ENCODE measurements at places on chromosomes 5 and 9. TPM values are rescaled to one million over a fixed set of nuclear protein-coding genes. Genes with fewer than 3 reads are reported as not detected.

The DRD1 gene
- total RNA-seq: not detected

- no peak for DNase-seq
Observed at GRCh38 chr9:104256031-104256695, 162.1 kb downstream of the SMC2 start.

- no peak for DNase-seq
Observed at GRCh38 chr5:140214831-140215230, 39.8 kb downstream of the CYSTM1 start.

DNA sequence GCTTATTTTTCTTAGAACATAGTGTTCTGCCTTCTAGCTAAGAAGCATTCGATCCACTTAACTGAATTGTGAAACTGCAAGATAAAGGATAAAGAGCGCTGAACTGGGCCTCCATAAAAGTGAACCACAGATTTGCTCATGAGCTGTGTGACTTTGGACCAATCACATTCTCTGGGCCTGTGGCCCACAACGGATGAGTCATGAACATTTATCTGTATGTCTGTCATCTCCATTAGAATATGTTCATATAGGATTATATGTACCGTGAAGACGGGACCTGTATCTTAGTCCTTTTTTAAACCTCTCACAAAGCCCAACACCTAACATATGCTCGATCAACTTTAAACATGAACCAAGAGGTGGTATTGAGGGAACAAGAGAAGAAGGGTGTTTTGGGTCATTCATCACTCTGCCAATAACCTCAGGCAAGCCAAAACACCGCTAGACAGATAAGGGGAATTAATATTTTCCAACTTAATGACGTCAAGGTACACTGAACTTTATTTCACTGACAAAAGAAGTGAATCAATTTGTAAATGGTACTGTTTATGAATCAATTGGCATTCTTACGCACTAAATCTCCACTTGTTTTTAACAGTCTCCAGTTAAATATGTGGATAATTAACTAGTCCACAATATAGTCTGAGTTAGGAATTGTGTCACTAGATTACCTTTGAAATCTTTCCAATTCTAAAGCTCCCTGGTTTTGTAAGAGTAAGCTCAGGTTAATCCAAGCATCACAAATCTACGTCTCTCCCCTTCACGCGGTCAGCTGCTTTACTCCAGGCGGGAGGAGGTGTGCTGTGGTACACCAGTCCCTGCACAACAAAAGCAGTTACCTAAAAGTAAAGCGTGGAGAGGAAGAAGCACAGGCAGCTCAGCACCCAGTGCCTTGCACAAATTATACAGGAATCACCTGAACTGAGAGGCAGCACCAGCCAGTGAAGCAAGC is 1.6 kb downstream of the TMEM245 start:
- DNase-seq: no peak

GRCh38 chr9:13445103-13445500 is 165.6 kb upstream of the MPDZ start:
- no peak for DNase-seq

DNA sequence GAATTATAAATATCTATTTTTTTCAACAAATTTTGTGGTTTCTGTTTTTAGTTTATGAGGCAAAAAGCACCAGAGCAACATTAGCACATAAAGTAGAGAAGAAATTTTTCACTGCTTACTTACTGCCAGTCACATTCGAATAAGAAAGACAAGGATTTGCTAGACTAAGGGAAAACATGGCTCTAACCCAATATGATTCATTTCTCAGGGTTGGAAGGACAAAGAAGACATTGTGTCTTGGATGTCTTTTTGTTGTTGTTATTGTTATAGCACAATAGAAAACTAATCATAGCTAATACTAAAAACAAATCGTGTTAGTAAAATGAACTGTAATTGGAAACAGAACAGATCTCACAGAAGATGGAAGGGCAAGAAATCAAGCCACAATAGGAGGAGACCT is 90.9 kb upstream of the SLCO6A1 start:
- no peak for DNase-seq

DNA sequence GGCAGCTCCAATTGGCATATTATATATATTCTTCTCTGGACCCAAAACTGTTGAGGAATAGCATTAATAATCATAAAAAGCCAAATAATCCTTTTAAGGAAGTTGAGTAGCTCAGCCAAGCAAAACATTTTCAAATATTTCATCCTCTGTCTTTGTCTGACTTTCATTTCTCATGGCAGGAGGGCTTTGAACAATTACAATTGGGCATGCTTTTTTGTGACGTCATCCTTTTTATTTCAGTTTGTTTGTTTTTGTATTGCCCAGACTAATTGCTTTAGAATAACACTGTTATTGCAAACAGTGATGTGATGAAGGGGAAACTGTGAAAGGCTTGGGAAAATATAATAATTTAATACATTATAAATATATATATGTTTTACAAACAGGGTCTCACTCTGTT is 65.2 kb upstream of the MAP1B start:
- no peak for DNase-seq

DNA sequence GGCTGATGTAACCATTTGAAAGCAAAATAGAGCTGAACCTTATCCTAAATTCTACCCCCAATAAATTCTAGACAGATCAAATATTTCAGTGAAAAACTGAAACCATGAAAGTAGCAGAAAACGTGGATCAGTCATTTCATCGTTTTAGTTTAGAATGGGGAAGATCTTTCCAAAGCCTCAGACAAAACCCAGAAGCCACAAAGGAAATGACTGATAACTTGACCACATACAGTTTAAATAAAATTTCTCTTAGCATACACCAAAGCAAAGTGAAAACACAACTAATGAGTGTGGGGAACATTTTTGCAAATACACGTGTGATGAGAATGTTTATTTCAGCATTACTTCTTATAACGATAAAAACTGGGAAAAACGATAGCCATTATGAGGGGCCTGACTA is 284.8 kb downstream of the ADGRV1 start:
- no peak for DNase-seq

DNA sequence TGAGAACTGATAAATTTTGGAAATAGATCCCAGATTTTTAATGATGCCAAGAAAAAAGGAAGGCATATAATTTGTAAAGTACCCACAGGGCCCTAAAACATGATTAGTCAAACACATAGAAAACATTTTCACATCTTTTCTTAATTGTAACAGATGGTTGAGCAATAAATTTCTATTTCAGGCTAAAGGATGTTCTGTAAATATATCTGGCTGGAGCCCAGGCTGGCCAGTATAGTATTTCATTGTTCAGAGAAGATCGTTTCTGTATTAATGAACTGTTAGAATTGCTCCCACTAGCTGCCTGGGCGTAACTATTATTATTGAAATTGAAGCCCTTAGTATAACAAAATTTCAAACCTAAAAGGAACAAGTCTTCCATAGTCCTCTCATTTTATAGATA is 105.3 kb upstream of the SMC2 start:
- DNase-seq: no peak

DNA sequence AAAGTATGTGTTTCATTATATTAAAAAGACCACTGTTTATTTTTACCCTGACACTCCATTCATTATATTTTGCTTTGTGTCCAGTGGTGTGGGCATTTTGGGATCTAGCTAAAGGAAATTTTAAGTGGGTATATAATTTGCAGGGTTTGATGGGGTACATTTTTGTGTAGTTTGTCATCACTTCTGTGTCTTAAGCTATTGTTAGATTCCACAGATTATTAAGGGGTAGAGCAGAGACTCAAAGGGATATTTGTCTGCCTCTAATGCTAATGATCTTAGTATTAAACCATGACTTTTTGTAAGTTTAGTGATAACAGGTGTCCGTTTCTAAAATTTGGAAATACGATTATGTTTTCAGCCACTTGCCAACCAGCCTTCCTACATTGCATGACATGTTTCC is 731.6 kb downstream of the BRINP1 start:
- no peak for DNase-seq

- DNase-seq: no peak
Observed at GRCh38 chr9:114102484-114102883, 3.4 kb upstream of the KIF12 start.

GRCh38 chr9:89477384-89477783 is 20.5 kb downstream of the SEMA4D start:
- no peak for DNase-seq

DNA sequence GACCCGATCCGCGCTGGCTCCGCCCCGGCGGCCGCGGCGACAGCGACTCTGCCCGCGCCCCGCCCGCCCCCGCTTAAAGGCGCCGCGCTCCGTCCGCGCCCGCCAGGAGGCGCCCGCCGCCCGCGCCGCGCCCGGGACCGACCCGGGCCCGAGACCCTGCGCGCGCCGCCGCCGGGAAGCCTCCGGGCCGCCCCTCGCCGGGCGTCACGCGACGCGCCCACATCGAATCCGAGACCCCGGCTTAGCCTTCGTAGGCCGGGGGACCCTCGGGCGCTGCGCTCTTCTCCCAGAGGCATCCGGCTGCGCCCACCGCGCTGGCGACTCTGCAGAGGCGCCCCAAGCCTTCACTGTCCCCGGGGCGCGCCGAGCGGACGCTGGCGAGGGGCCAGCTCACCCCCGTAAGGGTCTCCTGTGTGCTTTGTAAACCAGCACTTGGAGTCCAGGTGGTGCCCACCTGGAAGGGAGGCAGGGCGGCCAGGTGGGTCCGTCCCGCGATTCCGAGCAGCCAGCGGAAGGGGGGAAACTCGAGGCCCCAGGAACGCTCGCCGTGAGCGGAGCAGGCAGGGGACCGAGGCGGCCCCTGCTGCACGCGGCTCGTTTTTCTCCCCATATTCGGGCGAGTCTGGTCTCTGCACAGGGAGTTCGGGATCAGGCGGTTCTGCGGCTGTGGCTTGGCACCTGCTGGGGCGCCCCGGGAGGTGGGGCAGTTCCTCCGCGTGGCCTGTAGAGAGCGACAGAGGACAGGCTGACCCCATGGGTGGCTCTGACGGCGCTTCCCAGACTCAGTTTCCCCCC is 423 bp upstream of the ABCA2 start:
- DNase-seq: no peak

- no peak for DNase-seq
Observed at GRCh38 chr5:148791334-148791667, 35.1 kb upstream of the ADRB2 start.

The ENC1 gene
- total RNA-seq: 7.1 TPM

GRCh38 chr5:40503439-40503838 is 176.3 kb upstream of the PTGER4 start:
- no peak for DNase-seq

The SOHLH1 gene
- not detected for total RNA-seq

The MAT2B gene
- total RNA-seq: 38.3 TPM

DNA sequence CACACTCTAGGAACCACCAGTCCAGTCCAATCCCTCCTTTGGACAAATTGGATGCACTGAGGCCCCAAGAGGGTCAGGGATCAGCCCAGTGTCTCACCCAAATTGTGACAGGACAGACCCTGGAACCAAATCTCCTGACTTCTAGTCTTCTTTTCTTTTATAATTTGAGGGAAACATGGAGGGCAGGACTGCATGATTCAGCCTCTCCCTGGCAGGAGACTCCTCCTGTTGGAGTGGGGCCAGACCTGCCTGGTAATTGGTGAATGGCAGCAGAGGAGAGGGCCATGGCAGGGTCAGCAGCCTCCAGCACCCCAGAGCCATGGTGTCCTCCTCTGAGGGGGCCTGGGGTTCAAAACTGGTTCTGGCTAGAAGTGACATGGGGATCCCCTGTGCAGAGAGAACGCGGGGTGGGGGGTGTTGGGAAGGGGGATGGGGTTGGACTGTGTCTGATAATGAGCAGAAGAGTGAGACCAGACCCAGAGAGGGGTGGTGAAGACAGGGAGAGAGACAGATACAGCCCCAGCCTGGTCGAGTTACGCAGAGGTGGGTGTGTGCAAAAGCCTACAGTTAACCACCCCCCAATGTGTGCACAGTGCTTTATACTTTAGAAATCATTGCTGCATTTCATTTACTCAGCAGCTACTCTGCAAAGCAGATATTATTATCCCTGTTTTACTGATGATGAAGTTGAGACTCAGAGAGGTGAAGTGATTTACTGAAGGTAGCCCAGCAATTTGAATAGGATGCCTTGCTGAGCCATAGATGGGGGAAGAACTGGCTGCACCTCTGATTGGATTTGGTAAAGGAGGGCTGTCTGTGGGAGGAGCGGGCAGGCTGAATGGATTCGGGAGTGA is 3.8 kb upstream of the SYNPO start:
- no peak for DNase-seq

All from vagina (tissue), 2 donors.